ENCODE measurements at places on chromosomes 7 and 10.

GRCh38 chr7:140696024-140696679 is 356 bp upstream of the NDUFB2 start:
- DNase-seq: peak; percentile 64

DNA sequence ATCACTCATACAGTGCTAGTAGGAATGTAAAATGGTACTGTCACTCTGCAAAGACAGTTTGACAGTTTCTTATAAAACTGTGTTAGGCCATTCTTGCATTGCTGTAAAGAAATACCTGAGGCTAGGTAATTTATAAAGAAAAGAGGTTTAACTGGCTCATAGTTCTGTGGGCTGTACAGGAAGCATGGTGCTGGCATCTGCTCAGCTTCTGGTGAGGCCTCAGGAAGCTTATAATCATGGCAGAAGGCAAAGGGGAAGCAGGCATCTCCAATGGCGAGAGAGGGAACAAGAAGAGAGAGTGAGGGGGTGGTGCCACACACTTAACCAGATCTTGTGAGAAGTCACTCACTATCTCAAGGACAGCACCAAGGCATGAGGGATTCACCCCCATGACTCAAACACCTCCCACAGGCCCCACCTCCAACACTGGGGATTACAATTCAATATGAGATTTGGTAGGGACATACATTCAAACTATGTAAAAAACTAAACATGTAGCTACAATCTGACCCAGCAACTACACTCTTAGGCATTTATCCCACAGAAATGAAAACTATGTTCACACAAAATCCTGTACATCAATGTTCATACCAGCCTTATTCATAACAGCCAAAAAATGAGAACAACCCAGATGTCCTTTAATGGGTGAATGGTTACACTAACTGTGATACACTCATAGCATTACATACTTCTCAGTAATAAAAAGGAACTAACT is 5.0 kb downstream of the ALDH18A1 start:
- no peak for DNase-seq

DNA sequence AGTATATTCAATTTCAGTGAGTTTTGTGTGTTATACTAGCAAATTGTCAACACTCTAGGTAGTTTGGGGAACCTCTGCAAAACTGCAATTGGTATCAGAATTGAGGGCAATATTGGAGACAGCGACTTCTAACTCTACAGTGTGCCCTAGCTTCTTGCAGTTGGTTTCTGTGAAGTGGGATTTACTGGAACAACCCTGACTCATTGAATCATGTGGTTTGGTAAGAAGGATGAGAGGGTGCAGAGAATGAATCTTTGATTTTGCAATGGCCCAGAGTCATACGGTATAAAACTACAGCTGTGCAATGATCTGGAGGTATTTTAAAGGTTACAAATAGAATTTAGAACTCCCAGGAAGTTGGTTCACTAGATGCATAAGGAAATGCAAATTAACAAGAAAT is 129.1 kb upstream of the PPP1R3A start:
- peak; percentile 52 for DNase-seq

DNA sequence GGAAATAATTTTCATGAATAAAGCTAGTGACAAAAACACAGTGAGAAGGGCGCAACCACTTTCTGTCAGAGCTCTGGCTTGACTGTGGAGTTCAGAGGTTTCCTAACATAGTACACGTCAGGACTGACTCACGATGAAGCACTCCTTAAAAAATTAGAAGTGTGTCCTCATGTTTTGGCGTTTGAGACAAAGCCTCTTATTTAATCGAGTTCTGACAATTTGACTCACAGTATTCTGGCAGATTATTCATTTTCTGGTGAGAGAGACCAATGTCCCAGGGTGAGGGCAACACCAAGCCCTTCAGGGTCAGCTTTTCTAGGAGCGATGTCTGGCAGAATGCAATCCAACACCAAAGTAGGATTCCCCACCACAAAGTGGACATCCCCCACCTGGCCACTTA is 108.7 kb downstream of the DIP2C start:
- peak; percentile 42 for DNase-seq

GRCh38 chr10:114912470-114912859 is 25.5 kb upstream of the TRUB1 start:
- no peak for DNase-seq

DNA sequence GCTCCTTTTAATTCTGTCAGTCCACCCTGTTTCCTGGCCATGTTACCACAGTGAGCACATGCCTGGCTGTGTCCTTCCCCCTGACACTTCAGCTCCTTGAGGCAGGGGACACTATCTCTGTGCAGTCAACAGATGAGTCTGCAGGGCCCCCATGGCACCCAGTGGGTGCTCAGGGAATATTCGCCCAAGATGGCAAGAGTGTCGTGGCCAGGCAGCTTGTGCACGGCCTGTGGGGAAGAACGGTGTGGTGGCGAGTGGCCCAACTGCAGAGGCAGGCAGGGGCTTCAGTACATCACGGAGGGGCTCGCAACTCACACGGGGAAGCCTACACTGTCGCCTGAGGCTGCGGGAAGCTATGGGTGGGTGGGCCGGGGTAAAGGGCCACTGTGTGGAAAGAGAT is 91.1 kb downstream of the TRRAP start:
- no peak for DNase-seq

DNA sequence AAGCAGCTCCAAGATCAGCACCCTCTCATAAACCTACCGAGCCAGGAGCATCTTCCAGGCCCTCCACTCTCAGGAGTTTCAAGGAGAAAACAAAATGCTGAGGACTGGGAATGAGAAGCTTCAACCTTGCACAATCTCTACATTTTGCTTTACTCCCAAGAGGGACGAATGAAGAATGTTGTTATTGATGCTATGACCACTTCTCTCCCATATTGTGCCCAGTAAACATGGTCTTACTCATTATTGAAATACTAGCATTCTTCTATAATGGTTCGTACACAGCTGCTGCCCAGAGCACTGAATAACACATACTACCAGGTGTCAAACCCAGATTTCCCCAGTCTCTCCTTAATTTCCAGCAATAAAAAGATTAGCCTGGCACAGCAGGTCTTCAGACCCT is 63.4 kb upstream of the BET1 start:
- no peak for DNase-seq

- peak; percentile 54 for DNase-seq
Measured at GRCh38 chr10:34758447-34758996, 56.6 kb downstream of the PARD3 start.

- DNase-seq: no peak
Measured at GRCh38 chr7:27962273-27962672, 218.3 kb downstream of the JAZF1 start.

- DNase-seq: no peak
Measured at GRCh38 chr7:123770378-123770777, 21.6 kb upstream of the WASL start.

DNA sequence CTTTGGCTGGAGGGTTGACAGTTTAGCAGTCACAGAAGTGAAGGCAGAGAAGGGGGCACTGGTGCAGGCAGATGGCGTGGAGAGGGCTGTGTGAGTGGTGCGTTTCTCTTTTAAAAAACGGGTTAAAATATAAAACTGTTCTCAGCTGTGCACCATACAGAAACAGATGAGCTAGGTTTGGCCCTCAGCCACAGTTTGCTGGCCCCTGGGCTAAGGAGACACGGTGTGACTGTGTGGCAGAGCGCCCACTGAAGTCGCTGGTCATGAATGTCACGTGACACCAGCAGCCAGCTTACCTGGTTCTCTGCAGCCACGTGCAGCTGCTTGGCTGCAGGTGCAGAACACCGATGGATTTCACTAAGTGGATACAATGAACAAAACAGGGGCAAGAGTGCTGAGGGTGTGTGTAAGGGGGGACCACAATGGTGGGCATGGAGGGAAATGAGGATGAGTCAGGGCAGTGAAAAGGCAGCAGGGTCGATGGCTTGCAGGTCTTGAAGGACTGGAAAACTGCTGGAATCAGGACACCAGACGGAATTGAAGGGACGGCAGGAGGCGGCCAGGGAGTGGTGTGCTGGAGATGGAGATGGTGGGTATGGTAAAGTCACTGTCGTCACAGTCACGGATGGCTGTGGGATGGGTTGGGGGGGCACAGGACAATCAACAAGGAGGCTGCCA is 7.4 kb downstream of the ZNF746 start:
- DNase-seq: no peak

GRCh38 chr7:66859794-66860645 is 61.0 kb upstream of the TMEM248 start:
- no peak for DNase-seq

DNA sequence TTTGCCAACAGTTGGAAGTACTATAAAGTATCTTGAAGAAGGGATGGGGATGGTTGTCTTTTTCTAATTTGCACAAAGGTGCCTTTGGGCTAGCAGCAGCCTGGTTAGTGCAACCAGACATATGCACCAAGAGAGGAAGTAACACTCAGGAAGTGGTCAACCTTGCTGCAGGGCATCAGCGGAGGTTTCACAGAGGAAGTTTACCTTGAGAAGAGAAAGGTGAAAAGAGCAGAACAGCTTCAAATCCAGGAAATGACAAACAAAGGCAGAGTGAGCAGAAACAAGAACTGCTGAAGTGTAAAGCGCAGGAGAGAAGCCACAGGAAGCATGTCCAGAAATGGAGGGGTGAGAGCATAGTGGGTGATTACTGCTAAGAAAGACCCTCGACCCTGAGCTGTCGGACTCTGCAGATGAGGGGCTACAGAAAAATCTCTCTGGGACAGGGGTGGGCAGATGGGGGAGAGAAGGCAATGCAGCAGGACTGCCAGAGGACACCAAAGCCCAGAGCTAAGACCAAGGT is 66.9 kb downstream of the STK17A start:
- DNase-seq: no peak

DNA sequence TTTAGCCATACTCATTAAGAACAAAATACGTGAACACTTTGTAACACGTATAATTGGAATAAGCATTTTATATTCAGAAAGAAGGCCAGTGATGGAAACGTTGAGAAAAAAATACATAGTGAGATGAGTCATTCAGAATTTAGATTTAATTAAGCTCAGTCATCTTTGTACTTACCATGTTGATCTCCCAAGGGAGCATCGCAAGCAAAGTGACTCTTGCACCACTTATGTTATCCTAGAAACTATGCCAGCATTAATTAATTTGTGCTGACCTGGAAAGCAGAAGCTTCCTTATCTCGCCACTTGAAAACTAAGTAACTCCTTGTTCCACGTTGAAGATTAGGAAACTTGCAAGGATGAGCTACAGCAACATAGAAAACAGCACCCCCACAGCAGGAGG is 9.7 kb upstream of the MPP7 start:
- no peak for DNase-seq

- DNase-seq: no peak
Measured at GRCh38 chr10:125076891-125077541, 83.3 kb downstream of the CTBP2 start.

DNA sequence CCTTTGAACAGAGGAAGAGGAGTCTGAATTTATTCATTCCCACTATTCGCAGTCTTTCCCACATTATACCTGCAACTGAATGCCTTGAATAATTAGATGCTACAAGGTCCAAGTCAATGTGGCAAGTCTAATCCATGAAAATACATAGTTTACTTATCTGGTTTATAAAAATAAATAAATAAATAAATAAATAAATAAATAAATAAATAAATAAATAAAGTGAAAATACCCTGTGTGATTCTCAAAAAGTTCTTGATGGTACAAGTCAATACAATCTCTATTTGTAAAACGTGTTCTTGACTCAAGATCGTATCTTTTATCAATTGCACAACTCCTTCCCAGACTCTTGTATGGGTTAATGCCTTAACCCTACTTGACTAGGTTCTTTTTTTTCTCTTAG is 417.7 kb downstream of the ZWINT start:
- no peak for DNase-seq
